ENCODE measurements at places on chromosomes 1 and 21. TPM values are rescaled to one million over a fixed set of nuclear protein-coding genes. Genes with fewer than 3 reads are reported as not detected.

Gene PTCH2
- total RNA-seq: 0.68 TPM

Gene TMPRSS15
- total RNA-seq: not detected

Gene CD1B
- not detected for total RNA-seq

Gene SFN
- 2.5 TPM for total RNA-seq

Gene PRKAA2
- 3.2 TPM for total RNA-seq

Gene YY1AP1
- 32.3 TPM for total RNA-seq

Gene IFNLR1
- total RNA-seq: 3.4 TPM

Gene SERPINC1
- total RNA-seq: 1,767 TPM

Gene PLPP3
- total RNA-seq: 67.3 TPM

Gene FOXO6
- total RNA-seq: 0.12 TPM

Gene OR2G6
- not detected for total RNA-seq

Gene SPRR1B
- not detected for total RNA-seq

Gene TEKT2
- not detected for total RNA-seq

Gene NIBAN1
- total RNA-seq: 2.0 TPM

Gene AMY1A
- not detected for total RNA-seq

Gene BRINP2
- 0.31 TPM for total RNA-seq

Gene FRRS1
- 33.4 TPM for total RNA-seq

Gene OR10Z1
- total RNA-seq: not detected

Gene CHI3L2
- 0.15 TPM for total RNA-seq

Gene KCNA10
- total RNA-seq: not detected

Gene SLC5A3
- 12.7 TPM for total RNA-seq

Gene ZZZ3
- 28.2 TPM for total RNA-seq

Gene FAM163A
- total RNA-seq: 0.12 TPM

Gene DNASE2B
- total RNA-seq: not detected

Gene VCAM1
- 3.6 TPM for total RNA-seq

Gene LEFTY1
- not detected for total RNA-seq

Gene AKR7A2
- 83.8 TPM for total RNA-seq

Gene STUM
- not detected for total RNA-seq

Gene S100A1
- 1.2 TPM for total RNA-seq

Gene SPOCD1
- total RNA-seq: not detected

Gene OR10R2
- total RNA-seq: not detected

Gene CLCA2
- total RNA-seq: not detected

Gene PGBD5
- 2.5 TPM for total RNA-seq

Gene RAB3B
- 8.8 TPM for total RNA-seq

Gene ADORA1
- total RNA-seq: 0.39 TPM

Gene GBP2
- 64.5 TPM for total RNA-seq

Gene GPR61
- total RNA-seq: not detected

Gene KIF17
- total RNA-seq: 1.3 TPM

Gene RSPH1
- 0.20 TPM for total RNA-seq

Measured in right lobe of liver (tissue), 6 donors.